NCI-H1417 treated with DMSO at 0.1 percent for 48 hours (cell line): ENCODE measurements at places on chromosomes 13 and 19.

DNA sequence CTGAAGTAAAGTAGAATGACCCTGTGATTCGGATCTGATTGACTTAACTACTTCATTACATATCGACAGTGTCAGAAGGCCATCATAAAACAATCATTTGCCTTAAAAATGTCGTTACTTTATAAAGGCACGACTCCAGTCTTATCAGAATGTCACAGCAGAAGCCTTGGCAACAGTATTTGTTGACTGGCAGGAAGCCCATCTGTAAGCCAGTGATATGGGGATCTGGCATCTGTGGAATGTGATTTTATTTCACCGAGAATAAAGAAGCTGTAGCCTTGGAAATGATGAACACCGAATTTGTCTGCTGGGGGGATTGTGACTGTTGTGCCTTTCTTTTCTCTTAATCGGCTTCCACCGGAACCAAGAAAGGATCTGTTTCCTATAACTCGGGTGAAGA, 362.5 kb downstream of the TDRD3 start:
- DNase-seq = no peak

GRCh38 chr13:102928941-102929675, 83.3 kb downstream of the ERCC5 start:
- no peak for DNase-seq

GRCh38 chr13:59475911-59476310, 687.8 kb downstream of the DIAPH3 start:
- DNase-seq = no peak

DNA sequence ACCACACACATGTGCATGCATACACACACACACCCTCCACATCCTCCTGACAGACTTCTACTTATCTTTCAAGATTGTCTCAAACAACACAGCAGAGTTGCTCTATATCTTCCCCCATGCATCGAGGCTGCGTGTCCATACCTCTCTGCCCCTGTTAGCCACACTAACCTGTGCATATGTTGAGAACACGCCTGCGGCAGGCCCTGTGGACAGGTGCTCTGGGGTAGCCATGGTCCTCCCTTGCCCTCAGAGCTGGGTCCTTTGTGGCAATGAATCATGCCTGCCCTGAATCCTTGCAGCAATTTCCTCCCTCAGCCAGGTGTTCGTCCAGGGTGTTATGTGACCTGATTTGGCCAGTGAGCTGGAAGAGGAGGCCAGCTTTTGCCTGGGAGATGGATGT, 213.3 kb downstream of the KATNAL1 start:
- no peak for DNase-seq

DNA sequence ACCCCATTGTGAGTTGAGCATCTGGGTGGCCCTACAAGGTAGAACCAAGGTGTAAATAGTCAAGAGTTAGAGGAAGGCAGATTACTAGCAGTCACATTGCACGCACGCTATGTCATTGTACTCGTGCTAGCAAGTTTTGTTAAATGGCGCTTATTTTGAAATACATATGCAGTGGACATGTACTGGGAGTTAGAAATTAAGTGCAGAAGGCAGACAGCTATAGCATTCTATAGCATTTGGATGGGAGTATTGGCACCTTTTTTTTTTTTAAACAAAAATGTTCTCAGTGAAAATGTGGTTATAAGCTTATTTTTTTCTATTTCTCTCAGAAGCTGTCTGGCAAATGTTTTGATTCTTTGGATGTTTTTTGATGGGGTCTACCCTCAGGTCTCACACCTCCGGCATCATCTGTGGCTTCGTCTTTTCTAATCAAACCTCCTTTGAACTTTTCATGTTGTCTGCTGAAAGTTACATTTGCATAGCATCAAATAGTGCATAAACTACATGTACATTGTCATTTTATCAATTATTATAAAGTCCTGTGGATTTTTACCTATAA, 68.1 kb downstream of the ARHGEF7 start:
- DNase-seq = no peak

GRCh38 chr19:45653634-45654033, 14.4 kb upstream of the GIPR start:
- DNase-seq = no peak

DNA sequence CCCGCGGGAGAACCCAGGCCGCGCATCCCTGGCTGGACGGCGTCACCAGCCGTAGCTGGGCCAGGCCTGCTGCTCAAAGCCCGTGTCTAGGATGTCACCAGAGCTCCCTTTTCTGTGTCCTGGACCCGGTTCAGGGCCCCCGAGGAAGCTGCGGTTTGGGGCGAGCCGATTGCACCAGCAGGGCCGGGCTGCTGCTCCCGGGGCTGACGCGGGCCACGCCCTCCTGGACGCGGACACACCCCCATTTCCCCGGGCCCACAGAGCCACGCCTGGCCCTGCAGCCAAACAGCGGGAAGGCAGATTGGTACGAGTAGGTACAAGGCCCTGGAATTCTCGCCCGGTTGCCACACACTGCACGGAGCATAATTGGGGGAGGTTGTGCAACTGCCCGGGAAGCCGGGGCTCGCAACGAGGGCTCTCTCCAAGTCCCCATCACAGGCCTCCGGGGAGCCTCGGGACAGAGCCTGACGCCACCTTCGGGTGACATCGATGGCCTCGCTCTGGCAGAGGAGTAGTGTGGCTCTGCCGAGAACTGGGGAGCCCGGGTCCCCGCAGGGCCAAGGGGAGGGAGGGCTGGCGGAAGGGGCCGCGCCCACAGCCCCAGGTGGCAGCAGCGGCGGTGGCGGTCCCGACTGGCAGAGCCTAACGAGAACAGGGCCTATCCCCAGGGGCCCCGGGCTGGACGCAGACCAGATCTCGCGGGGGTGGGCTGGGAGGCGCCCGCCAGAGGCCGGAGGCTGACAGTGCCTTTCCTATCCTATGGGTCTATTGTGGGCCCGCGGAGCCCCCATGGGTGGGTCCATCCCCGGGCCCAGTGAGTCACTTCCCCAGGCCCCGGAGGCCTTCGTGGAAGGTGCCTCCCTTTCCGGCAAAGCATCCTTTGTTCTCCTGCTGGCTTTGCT, 23.5 kb downstream of the KCTD15 start:
- DNase-seq = no peak

DNA sequence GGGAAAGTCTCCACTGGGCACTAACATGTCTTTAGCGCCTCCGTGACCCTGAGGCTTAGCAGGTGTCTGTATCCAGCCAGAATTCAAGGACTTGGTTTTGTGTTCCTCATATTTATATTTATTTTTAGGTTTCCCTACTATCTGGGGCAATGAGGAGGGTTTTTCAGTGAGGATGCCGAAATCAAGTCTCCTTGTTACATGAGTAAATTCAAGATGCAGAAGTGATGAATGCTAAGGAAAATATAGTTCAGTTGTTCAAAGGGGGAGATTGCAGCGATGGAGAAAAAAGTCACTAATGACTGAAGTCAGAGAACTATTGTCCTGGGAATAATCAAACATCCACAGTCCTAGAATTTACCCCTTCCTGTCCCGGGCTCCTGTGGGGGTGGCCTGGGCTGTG, 791 bp upstream of the ADGRE2 start:
- no peak for DNase-seq

DNA sequence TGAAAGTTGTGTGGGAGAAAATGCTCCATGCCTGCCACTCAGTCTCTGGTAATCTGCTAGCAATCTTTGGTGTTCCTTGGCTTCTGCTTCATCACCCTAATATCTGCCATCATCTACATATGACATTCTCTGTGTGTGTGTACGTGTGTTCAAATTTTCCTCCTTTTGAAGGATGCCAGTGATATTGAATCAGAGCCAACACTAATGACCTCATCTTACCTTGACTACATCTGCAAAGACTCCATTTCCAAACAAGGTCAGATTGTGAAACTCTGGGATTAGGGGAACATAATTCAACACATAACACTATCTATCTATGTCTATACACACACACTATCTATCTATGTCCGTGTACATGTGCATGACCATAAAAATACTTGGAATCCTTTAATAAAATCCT, 81.4 kb upstream of the IRS2 start:
- DNase-seq = no peak

DNA sequence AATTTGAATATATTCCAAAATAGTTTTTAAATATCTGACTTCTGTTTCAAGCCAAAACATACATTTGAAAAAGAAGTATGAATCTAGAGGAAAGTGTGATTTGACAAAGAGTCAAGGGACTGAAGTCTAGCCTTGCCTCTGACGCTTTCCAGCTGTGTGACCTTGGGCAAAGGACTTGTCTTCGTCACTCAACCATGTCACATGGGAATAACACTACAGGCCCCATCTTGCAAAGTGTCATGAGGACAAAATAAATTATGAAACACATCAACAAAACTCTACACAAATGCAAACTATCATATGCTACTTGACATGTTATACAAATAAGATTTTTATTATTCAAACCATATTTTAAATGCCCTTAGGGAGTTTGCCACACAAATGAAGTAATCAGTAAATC, 73.0 kb downstream of the CYSLTR2 start:
- no peak for DNase-seq
